ENCODE measurements at places on chromosomes 5 and 9. TPM values are rescaled to one million over a fixed set of nuclear protein-coding genes. Genes with fewer than 3 reads are reported as not detected.

Gene FOXI1
- total RNA-seq, result not detected

Gene NUTM2G
- total RNA-seq, result not detected

Gene PSAT1
- total RNA-seq, result 74.2 TPM

Gene CCDC187
- 0.70 TPM for total RNA-seq

Gene CRB2
- total RNA-seq, result 61.1 TPM

Gene XRCC4
- total RNA-seq, result 7.4 TPM

Gene PCDHA1
- not detected for total RNA-seq

Gene SKIC3
- 83.4 TPM for total RNA-seq

Gene KCNV2
- total RNA-seq, result not detected

Gene FAM78A
- 0.79 TPM for total RNA-seq

Gene MZB1
- 0.22 TPM for total RNA-seq

Gene CDX1
- total RNA-seq, result 5.0 TPM

Gene DPM2
- total RNA-seq, result 56.3 TPM

Gene NREP
- total RNA-seq, result 462 TPM

Gene DIPK1B
- total RNA-seq, result 40.8 TPM

All from type B pancreatic cell (in vitro differentiated cells).